ENCODE measurements at places on chromosomes 6 and 20. TPM values are rescaled to one million over a fixed set of nuclear protein-coding genes. Genes with fewer than 3 reads are reported as not detected.

FAM209A gene
- total RNA-seq = not detected

EPB41L1 gene
- 36.4 TPM for total RNA-seq

HCRTR2 gene
- total RNA-seq = not detected

SLC4A11 gene
- 1.4 TPM for total RNA-seq
